ENCODE measurements at places on chromosomes 4 and X.

GRCh38 chr4:11397819-11398610 is 30.7 kb downstream of the HS3ST1 start:
- peak; percentile 58 for DNase-seq

GRCh38 chrX:93319609-93320008 is 353.8 kb downstream of the NAP1L3 start:
- DNase-seq: no peak

DNA sequence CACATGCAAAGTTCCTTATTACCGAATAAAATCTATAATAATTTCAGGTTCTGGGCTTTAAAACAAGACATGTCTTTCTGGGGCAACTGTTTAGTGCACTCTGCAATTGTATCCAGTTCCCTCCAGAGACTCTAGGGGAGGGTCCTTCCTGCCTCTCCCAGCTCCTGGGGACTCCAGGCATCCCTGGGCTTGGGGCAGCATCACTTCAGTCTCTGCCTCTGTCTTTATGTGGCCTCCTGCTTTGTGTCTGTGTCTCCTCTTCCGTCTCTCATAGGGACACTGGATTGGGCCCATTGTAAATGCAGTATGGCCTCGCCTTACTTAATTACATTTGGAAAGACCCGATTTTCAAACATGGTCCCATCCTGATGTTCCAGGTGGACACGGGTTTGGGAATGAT is 10.9 kb upstream of the ASMTL start:
- DNase-seq: no peak

- no peak for DNase-seq
Observed at GRCh38 chrX:20487227-20487626, 220.5 kb upstream of the RPS6KA3 start.

DNA sequence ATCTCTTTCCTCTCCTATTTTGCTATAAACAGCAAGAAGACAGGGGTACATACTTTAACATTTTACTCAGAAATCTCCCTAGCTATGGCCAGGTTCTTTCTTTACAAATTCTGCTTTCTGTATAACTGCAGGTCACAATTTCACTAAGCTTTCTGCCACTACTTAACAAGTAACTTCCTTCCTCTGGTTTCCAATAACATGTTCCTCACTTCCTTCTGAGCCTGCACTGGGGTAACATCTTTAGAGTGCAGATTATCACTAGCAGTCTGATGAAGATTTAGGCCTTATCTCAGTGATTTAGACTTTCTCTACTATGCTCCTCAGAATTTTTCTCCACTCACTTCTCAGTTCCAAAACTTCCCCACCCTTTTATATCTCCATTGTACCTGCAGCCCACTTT is 1930.5 kb upstream of the AGA start:
- no peak for DNase-seq

- no peak for DNase-seq
Observed at GRCh38 chr4:101284546-101284945, 62.8 kb downstream of the PPP3CA start.

DNA sequence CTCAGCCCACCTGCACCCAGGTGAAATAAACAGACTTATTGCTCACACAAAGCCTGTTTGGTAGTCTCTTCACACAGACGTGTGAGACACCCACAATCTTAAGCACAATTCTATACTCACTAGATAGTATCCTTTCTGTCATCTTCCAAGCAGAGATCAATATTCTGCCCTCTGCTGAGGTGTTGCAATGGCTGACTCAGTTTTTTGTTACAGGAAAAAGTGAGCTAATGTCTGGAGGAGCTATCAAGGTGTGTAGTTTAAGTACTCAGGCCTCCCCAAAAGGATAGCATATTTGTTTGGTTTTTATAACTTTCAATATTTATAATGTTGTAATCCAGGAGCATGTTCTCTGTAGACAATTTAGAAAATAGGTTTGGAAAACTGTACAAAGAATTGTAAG is 775.2 kb upstream of the POU3F4 start:
- DNase-seq: no peak

GRCh38 chr4:85763202-85763601 is 288.3 kb downstream of the ARHGAP24 start:
- DNase-seq: no peak

DNA sequence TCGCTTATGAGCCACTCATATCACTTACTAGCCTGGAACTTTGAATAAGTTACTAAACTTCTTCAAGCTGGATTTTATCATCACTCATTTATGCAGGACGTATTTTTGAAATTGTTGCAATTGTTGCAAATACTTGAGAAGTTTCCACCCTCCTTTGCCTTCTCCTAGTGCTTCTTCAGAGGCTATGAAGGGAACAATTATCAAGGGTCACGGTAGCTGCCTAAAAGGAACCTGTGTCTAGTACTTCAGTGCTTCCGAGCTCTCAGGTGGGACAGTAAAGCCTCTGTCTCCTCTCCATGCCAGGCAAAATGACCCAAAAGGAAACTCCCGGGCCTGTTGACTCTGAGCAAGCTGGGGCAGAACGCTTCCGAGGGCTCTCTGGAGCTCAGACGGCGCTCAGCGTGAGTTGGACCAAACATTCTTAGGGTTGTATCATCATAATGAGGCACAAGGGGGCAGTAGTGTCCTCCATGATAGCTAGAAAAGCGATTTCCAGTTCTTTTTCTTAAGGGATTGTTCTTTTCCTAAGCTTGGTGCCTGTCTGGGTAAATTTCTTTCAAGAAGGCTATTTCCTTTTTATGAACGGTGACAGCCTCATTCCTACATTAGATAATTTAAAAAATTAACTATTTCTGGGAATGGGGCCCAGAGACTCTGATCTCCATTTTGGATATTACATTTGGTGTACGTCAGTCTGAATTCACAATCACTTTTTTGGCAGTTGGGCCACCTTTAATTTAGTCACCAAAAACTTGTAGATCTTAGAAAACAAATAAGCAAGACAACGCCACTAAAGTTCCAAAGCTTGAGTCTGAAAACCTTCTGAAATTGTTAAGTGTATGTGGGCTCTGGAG is 73.1 kb downstream of the PACRGL start:
- DNase-seq: peak; percentile 49

DNA sequence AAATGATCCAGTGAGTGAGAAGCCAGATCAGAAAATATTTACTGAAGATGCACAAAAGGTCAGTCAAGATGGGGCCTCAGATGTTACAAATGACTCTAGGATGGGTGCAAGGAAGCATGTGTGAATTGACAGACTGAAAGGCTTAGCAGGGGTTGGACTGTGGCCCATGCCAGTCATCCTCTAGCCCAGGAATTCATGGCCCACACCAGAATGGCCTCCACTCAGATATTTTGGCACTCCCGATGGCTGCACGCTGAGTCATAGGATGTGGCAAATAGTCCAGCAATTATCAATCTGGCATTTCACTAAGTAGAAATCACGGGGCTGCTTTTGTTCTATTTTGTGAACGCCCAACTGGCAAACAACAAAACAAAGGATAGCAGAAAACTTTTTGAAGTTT is 406.5 kb downstream of the IQCM start:
- no peak for DNase-seq

DNA sequence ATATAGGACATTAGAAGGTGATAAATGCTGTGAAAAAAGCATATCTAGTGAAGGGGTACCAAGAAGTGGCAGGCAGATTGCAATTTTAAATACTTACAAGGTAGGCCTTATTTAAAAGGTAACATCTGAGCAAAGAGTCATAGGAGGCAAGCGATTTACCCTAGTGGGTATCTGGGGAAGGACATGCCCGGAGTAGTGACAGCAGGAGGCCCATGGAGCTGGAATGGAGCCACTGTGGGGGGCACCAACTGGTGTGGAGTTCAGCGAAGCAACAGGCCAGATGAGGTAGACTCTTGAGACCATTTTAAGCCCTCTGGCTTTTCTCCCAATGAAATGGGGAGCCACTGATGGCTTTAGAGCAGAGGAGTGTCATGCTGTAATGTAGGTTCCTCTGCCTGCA is 37.3 kb downstream of the SEC24D start:
- DNase-seq: no peak

DNA sequence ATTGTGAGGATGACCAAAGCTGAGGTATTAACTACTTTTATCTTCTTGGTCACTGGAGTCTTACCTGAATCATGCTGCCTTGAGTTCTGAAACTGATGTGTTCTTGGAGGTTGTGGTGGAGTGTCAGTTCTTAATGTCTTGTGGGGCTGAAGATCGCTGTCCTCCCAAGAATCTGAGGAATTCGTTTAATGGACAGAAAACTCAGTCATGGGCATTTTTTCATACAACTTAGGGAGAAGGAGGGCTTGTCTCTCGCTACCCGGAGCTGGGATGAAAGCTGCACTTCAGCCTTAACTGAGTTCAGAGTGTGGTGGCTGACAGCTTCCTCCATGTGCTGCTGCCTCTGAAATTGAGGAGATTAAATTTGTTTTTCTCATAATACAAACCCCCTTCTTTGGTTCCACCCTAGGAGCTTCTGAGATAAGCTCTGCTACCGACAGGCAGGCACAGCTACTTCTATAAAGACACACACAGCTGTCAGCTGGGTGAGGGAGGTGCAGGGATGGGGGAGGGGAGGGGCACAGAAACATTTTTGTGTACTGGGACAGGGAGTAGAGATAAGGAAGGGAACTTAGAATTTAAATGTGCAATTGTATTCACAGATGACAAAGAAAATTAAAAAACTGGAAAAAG is 30.8 kb downstream of the RBBP7 start:
- DNase-seq: no peak

GRCh38 chr4:99810536-99810935 is 6.1 kb upstream of the DAPP1 start:
- no peak for DNase-seq

GRCh38 chrX:96551322-96551872 is 133.2 kb upstream of the DIAPH2 start:
- no peak for DNase-seq

GRCh38 chr4:71698141-71698540 is 85.7 kb downstream of the GC start:
- DNase-seq: no peak
